Large intestine (tissue), 12 donors: ENCODE measurements at places on chromosomes 13 and 19. TPM values are rescaled to one million over a fixed set of nuclear protein-coding genes. Genes with fewer than 3 reads are reported as not detected.

- no peak overlapping the region for H3K27ac ChIP-seq
- no peak for DNase-seq
- H3K27me3 ChIP-seq = no peaks in the 10 kb centered on the region
- peaks cover 30% of the 10 kb centered on the region for H3K4me1 ChIP-seq
Observed at GRCh38 chr13:98508280-98508679, 68.6 kb downstream of the STK24 start.

The TNFRSF19 gene
- 6.8 TPM for polyA plus RNA-seq

- no peaks in the 10 kb centered on the region for H3K27me3 ChIP-seq
- H3K4me3 ChIP-seq = no peak overlapping the region
Observed at GRCh38 chr19:41441321-41441945, 1.5 kb upstream of the ERICH4 start.

- DNase-seq = no peak
- H3K4me1 ChIP-seq = peaks cover 21% of the 10 kb centered on the region
- peaks cover 4% of the 10 kb centered on the region for H3K36me3 ChIP-seq
Observed at GRCh38 chr19:35153701-35154524, 622 bp upstream of the FXYD5 start.

- peaks cover 13% of the 10 kb centered on the region for H3K4me1 ChIP-seq
- peaks cover 38% of the 10 kb centered on the region for H3K27me3 ChIP-seq
- no peak overlapping the region for H3K27ac ChIP-seq
- DNase-seq = no peak
- no peaks in the 10 kb centered on the region for H3K36me3 ChIP-seq
- H3K4me3 ChIP-seq = no peak overlapping the region
Observed at GRCh38 chr19:50496189-50497021, 14.6 kb downstream of the JOSD2 start.

The CEACAM16 gene
- not detected for polyA plus RNA-seq

GRCh38 chr19:54245936-54246335 lies 3.3 kb upstream of the LILRA6 start:
- H3K4me1 ChIP-seq = no peaks in the 10 kb centered on the region
- no peak overlapping the region for H3K27ac ChIP-seq
- no peaks in the 10 kb centered on the region for H3K36me3 ChIP-seq
- H3K27me3 ChIP-seq = no peaks in the 10 kb centered on the region
- DNase-seq = no peak

GRCh38 chr13:31328549-31329235 lies 128.9 kb downstream of the B3GLCT start:
- H3K4me3 ChIP-seq = no peak overlapping the region
- H3K27ac ChIP-seq = no peak overlapping the region
- H3K36me3 ChIP-seq = peaks cover 3% of the 10 kb centered on the region
- no peaks in the 10 kb centered on the region for H3K4me1 ChIP-seq
- H3K27me3 ChIP-seq = no peaks in the 10 kb centered on the region

- no peak overlapping the region for H3K27ac ChIP-seq
- DNase-seq = no peak
- H3K4me3 ChIP-seq = no peak overlapping the region
- no peaks in the 10 kb centered on the region for H3K27me3 ChIP-seq
- H3K36me3 ChIP-seq = no peaks in the 10 kb centered on the region
- peaks cover 2% of the 10 kb centered on the region for H3K4me1 ChIP-seq
Observed at GRCh38 chr19:13637664-13638063, 126.7 kb upstream of the MRI1 start.

GRCh38 chr19:19137556-19138108 lies 646 bp downstream of the TMEM161A start:
- H3K36me3 ChIP-seq = peaks cover 3% of the 10 kb centered on the region
- H3K4me1 ChIP-seq = peaks cover 8% of the 10 kb centered on the region

- H3K4me3 ChIP-seq = no peak overlapping the region
- H3K36me3 ChIP-seq = peaks cover 30% of the 10 kb centered on the region
- no peak overlapping the region for H3K27ac ChIP-seq
Observed at GRCh38 chr13:94622344-94622743, 20.7 kb downstream of the GPR180 start.

DNA sequence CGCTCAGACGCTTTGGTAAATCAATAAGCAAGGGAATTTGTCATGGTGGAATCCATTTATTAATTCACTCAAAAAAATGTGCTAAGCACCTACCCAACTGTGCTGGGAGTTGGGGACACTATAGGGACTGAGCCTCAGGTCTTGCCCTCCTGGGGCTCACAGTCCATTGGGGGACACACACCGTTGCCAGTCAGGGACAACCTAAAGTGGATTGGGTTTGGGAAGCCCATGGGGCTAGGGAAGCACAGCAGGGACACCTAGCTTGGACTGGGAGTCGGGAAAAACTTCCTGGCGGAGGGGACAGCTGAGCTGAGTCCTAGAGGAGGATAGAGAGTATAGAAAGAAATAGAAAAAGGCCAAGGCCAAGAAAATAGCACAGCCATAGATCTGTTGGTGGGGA lies 8.5 kb downstream of the FOSB start:
- H3K36me3 ChIP-seq = no peaks in the 10 kb centered on the region
- peaks cover 52% of the 10 kb centered on the region for H3K27me3 ChIP-seq
- H3K27ac ChIP-seq = no peak overlapping the region

The C5AR1 gene
- polyA plus RNA-seq = 2.0 TPM

The BCAM gene
- polyA plus RNA-seq = 154 TPM

GRCh38 chr19:4088975-4089374 lies 22.3 kb upstream of the ZBTB7A start:
- no peaks in the 10 kb centered on the region for H3K27me3 ChIP-seq
- no peak overlapping the region for H3K4me3 ChIP-seq
- H3K4me1 ChIP-seq = peaks cover 16% of the 10 kb centered on the region
- no peak overlapping the region for H3K27ac ChIP-seq
- H3K36me3 ChIP-seq = peaks cover 41% of the 10 kb centered on the region

DNA sequence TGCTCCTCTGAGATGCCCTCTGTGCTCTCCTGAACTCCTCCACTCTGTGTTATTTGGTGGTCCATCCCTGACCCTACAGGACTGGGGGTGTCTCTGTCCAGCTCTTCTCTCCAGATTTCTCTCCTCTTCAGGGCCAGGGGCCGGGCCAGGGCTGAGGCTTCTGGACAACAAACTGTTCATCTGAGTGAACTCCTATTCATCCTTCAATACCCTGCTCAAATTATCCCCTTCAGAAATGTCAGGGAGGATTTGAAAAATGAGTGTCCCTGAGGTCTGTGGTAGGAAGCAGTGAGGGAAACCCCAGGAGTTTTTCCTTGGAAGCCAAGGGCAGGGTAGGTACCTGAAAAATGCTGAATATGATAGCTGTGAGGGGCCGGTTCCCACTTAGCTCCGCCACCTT lies 7.6 kb downstream of the PDE4C start:
- no peaks in the 10 kb centered on the region for H3K36me3 ChIP-seq
- no peak overlapping the region for H3K4me3 ChIP-seq
- H3K4me1 ChIP-seq = peaks cover 4% of the 10 kb centered on the region
- H3K27me3 ChIP-seq = peaks cover 20% of the 10 kb centered on the region
- DNase-seq = no peak

The PABPC3 gene
- polyA plus RNA-seq = 0.51 TPM

GRCh38 chr19:46256855-46257254 lies 27.3 kb downstream of the IGFL1 start:
- no peaks in the 10 kb centered on the region for H3K36me3 ChIP-seq
- no peak overlapping the region for H3K4me3 ChIP-seq
- H3K27me3 ChIP-seq = peaks cover 5% of the 10 kb centered on the region
- H3K27ac ChIP-seq = no peak overlapping the region

- no peak for DNase-seq
- H3K4me1 ChIP-seq = peaks cover 3% of the 10 kb centered on the region
- H3K4me3 ChIP-seq = peak overlapping the region; percentile 81
- H3K27me3 ChIP-seq = no peaks in the 10 kb centered on the region
- H3K27ac ChIP-seq = peak overlapping the region; percentile 93
- H3K36me3 ChIP-seq = no peaks in the 10 kb centered on the region
Observed at GRCh38 chr13:48532256-48532505, 699 bp downstream of the RCBTB2 start.

The FOSB gene
- polyA plus RNA-seq = 250 TPM

DNA sequence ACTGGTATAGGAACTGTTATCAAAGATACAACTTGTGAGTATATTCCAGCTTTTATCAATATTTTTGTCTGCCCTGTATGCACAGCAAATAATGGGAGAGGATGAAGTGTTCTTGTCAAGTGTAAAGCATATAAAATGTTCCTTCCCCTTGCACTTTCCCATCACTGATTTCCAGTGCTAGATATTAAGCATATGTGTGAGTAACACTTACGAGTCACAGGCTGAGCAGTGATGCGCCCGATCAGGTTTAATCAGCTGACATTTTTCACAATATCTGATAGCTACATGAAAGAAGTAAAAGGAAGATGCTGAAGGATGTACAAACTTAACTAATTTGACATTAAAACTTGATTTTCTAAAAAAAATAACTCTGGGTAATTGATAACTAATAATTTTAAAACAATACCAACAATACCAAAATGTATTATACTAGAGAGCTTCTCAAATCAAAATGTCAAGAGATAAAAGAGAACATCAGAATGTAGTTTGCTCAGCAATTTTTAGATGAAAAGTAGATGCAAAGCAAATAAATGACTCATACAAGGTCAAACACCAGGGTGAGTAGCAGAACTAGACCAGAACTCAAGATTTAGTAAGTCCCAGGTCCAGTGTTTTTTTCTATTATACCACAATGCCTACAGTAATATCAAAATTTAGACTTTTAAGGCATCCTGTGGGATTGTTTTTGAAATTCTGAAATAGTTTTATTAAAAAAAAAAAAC lies 56.4 kb downstream of the ZDHHC20 start:
- no peak overlapping the region for H3K27ac ChIP-seq
- H3K4me3 ChIP-seq = no peak overlapping the region
- peaks cover 16% of the 10 kb centered on the region for H3K36me3 ChIP-seq
- no peaks in the 10 kb centered on the region for H3K4me1 ChIP-seq
- H3K27me3 ChIP-seq = no peaks in the 10 kb centered on the region

The RFPL4A gene
- polyA plus RNA-seq = 0.15 TPM

The DMKN gene
- polyA plus RNA-seq = 36.0 TPM

DNA sequence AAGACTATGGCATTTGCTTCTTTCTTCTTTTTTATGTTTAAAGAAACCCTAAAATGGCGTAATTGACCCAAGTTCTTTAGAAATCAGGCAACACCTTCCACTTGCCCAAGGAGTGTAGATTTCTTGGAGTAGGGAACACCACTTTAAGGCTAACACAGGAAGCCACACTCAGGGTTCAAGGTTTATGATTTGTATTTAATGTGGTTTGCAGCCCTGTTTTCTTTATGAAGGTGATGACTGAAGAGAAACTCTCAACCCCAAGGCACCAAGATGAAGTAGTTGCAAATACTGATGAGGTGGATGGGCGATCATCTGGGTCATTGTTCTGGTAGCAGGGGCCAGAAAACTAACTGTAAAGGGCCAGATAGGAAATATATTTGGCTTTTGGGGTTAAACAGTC lies 101.1 kb downstream of the DLEU7 start:
- peaks cover 3% of the 10 kb centered on the region for H3K4me1 ChIP-seq
- H3K36me3 ChIP-seq = no peaks in the 10 kb centered on the region
- no peaks in the 10 kb centered on the region for H3K27me3 ChIP-seq
- H3K27ac ChIP-seq = no peak overlapping the region

DNA sequence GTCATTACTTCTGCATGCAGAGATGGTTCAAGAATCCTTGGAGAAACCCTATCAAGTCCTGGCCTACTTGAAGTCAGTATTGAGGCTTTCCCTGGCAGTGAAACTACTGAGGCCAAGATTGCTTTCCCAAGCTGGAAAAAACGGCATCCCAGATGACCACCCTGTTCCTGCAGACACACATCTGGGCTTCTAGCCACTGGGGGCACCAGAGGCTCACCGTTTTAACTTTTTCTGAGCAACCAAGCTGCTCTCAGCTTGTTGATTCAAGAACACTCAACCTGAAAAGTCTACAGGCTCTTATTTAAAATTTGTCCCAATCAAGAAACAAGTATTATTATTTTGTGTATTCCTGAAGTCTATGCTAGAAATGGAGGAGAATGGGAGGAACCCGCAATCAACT lies 66.6 kb downstream of the SPRYD7 start:
- H3K4me1 ChIP-seq = no peaks in the 10 kb centered on the region
- no peak for DNase-seq
- H3K36me3 ChIP-seq = no peaks in the 10 kb centered on the region
- H3K27ac ChIP-seq = no peak overlapping the region
- no peaks in the 10 kb centered on the region for H3K27me3 ChIP-seq

DNA sequence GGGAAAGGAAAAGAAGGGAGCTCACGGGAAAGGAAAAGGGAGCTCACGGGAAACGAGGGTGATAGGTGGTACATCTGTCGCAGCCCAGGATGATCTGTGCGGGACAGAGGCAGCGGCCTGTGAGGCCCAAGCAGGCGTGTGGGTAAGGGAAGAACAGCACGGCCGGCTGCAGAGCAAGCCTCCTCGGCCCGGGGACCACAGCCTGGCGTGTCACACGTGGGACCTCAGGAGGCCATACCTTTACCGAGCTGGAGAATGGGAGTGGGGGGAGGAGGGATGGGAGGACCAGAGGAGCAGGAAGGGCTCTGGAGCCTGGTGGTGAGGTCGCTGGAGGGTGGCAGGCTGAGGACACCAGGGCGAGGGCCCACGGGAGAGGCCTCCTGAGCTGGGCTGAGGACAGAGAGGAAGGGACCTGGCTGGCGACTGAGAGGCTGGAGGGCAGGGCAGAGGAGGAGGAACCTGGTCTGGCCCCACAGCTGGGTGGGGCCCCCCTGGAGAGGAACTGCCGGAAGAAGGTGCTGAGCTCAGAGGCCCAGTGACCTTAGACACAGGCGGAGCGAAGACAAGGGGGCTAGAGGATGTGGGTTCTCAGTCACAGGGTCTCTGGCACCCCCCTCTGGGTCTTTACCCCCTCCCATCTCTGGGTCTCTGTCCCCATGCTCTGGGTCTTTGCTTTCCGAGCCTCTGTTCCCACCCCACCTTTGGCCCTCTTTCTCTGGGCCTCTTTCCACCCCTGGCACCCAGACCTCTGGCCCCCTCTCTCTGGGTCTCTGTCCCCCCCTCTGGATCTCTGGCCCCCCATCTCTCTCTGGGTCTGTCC lies 2.9 kb upstream of the FTL start:
- H3K36me3 ChIP-seq = peaks cover 20% of the 10 kb centered on the region
- H3K27me3 ChIP-seq = no peaks in the 10 kb centered on the region
- peak; percentile 91 for DNase-seq
- H3K27ac ChIP-seq = peak overlapping the region; percentile 97

DNA sequence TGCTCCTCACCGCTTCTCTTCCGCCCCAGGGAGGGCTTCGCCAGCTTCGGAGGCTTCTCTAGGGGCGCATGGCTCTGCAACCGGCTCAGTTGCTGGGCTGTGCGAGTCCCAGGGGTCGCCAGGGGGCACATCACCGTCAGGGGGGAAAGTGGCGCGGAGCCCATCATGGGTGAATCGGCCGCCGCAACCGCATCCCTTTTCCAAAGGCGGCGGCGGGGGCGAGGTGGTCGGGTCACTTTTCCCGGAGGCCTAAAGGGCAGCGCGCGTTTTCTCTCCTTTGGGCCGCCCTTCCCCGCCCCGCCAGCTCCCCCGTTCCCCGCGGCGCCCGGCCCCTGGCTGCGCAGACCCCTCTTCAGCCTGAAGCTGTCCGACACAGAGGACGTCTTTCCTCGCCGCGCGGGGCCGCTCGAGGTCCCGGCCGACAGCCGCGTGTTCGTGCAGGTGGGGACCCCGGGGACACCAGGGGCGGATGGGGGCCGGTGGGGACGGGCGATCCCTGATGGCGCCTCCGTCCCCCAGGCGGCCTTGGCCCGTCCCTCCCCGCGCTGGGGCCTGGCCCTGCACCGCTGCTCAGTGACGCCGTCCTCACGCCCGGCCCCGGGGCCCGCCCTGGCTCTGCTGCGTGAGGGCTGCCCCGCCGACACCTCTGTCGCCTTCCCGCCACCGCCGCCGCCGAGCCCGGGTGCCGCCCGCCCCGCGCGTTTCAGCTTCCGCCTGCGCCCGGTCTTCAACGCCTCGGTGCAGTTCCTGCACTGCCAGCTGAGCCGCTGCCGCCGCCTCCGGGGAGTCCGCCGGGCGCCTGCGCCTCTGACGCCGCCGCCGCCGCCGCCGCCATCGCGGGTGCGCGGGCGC lies 1.7 kb downstream of the TGFBR3L start:
- peaks cover 33% of the 10 kb centered on the region for H3K4me1 ChIP-seq
- H3K4me3 ChIP-seq = no peak overlapping the region
- peaks cover 20% of the 10 kb centered on the region for H3K36me3 ChIP-seq

The SGCG gene
- 0.79 TPM for polyA plus RNA-seq
